Right hindlimb (tissue), 1 donor: ENCODE measurements at places on chromosomes 6 and 20.
A peak's percentile ranks its signal among the peaks of the same experiment; 100 is the strongest.

DNA sequence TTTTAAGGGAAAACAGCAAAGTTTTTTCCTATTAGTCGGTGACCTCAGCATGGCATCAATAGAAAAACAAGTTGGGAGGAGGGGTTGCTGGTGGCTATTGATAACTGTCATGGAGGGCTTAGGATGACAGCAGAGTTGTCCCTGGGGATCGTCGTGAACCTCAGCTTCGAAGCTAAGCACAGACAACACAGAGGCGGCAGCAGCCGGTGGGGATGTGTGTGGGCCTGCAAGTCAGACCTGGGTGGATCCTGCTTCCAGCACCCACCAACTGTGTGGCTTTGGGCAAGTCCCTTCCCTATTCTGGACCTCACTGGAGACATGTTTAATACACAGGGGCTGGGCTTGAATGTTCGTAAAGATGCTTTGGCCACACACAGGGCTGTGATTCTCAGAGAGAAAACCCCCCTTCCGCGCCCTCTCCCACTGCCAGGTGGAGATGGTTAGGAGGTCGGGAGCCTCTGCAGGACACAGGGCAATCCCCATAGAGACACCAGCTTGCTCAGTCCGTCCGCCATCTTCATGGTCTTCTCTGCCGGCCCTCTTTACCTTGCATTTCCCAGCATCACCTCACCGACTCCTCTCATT, 83.1 kb upstream of the TOX2 start:
- no peak for DNase-seq

GRCh38 chr6:90918361-90918760, 331.5 kb upstream of the MAP3K7 start:
- no peak for DNase-seq

GRCh38 chr6:139153855-139154254, 19.0 kb downstream of the HECA start:
- no peak for DNase-seq

DNA sequence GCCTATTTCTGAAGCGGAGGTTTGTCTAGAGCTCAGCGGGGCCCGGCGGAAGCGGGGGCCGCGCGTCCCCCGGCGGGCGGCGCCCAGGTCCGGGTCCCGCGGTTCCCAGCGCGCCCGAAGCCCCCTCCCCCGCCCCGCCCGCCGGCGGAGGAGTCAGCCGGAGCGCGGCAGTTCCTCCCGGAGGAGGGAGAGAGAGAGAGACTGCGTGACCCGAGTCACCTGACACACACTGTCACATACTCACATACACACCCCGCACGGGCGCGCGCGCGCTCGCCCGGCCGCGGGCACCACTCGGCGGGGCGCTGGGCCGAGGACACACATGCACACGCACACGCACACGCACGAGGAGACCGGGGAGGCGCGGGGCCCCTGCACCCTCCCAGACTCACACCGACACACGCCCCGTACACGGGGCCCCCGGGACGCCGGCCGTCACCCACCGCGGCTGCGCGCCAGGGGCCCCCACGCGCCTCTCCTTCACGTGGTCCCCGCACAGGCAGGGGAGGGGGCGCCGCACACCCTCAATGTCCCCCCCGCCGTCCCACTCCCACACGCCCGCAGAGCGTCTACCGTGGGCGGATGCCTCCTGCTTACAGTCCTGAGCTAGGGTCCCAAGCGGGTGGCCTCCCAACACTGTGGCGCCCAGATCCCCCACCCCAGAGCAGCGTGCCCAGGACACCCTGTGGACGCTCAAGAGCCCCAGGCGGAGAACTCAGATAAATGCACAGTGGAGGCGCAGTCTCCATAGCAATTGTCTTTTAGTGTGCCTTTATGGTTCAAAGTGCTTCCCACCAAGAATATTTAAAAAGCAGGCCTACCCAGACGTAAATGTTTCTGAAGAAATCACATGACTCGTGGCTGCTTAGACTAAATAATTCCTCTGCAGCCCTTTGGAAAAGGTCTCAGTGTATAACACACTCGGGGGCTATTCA, at the start of gene RRAGD:
RRAGD (minus strand) TSS at position 203 of the 935 bp plus-strand sequence. CDS start 280 bp downstream, outside the sequence.
- DNase-seq = peak; percentile 78

DNA sequence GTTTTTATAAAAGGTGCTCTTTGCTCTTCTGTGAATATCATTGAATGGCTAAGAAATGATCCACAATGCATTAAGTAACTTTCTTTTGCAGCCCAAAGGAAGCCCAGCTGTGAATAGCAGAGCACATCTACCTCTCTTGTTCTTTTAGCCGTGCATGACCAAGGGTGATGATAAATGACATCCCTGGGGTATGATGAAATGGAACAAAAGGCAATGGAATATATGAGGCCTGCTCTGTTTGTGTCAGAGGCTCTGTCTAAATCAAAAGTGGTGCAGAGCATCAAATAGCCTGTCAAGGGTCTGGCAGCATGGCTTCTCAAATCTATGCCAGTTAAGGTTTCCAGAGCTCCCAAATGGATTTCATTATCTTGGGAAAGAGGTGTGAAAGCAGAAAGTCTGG, 362.6 kb upstream of the RNF217 start:
- DNase-seq = no peak
